Amniotic stem cell (primary cell): ENCODE measurements at places on chromosomes 2 and 18.
A peak's percentile ranks its signal among the peaks of the same experiment; 100 is the strongest.

GRCh38 chr2:111116011-111116746, 4.5 kb upstream of the BCL2L11 start:
- no peak for DNase-seq

DNA sequence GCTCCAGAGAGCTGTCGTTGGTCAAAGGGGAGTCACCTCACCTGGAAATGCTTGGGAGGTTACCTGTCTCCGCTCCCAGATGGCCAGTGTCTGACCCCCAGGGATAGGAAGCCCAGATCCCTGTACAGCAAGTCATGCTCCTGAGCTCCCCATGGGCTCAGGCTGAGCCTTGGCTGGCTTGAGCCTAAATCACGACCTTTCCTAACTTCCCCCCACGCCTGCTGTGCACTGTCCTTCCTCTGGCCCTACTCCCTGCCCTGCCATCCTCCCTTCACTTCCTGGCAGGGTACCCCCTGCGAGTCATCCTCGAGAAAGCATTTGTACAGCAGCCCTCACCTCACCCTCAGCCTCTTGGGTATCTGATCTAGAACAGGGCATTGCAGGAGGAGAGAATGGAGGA, 9.2 kb upstream of the HDAC4 start:
- no peak for DNase-seq

- no peak for DNase-seq
Measured at GRCh38 chr2:232139786-232140562, 178.5 kb downstream of the DIS3L2 start.

DNA sequence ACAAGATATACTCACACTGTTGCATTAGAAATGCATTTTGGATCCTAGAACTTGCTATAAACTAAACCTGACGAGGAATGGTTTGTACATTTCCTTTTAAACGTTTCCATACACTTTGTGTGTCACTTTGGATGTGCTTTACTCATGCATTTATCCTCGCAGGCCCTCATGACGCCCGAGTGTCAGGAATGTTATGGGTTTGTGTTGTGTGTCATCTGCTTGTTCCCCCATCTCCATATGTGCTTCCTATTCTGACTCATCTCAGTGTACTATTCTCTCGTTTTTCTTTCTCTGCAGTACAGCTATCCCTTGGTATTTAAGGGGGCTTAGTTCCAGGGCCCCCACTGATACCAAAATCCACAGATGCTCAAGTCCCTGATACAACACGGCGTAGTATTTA, 121.5 kb upstream of the RASGRP3 start:
- peak; percentile 48 for DNase-seq

DNA sequence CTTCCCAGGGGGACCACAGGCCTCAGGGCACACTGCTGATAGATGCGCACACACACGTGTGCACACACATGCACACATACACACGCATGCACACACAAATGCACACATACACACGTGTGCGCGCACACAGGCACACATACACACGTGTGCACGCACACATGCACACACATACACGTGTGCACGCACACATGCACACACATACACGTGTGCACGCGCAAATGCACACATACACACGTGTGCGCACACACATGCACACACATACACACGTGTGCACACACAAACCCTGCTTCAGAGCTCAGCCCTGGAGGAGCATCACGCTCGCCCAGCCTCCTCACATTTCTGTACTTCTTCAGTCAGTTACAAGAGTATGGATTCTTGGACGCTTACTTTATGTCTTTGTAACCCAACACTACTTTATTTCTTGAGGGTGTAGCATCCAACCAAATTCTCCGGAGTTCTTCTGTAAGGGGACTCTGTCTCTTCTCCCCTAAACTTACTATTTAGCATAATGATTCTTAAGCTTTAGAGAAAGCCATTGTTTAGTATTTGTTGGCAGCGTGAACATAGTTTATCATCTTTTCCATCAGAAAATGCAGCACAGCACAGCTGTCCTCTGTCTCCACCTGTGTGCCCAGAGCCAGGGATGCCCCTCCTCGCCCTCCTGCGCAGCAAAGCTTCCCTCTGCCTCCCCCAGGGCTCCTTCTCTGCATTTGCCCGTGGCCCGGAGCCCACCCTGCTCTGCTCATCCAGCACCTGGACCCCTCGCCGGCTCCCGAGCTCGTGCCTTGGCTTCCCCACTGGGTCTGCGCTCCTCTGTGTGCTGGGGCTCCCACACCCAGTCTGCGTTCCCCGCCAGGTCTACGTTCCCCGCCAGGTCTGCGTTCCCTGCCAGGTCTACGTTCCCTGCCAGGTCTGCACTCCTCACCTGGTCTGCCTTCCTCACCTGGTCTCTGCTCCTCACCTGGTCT, 74.4 kb upstream of the CTDP1 start:
- DNase-seq, result no peak

- DNase-seq, result no peak
Measured at GRCh38 chr2:43276266-43276941, 50.0 kb upstream of the ZFP36L2 start.

DNA sequence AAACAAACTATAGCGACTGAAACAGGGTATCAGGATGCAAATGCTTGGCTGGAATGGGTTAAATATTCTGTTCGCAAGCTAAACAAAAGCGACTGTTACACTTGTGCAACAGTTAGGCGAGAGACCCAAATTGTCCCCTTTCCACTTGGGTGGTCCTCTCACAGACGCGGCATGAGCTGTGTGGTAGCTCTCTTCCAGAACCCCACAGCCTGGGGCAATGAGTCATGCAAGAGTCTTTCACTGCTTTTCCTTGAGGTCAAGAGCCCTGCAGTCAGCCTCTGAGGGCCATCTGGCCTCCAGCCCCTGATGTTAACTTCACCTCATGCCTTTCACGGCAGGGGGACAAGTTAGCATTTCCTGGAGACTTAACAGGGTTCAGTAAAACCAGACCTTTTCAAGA, 25.7 kb downstream of the SULT1C4 start:
- DNase-seq, result no peak
